CD4-positive, CD25-positive, alpha-beta regulatory T cell (primary cell): ENCODE measurements at places on chromosomes 2 and 18.

DNA sequence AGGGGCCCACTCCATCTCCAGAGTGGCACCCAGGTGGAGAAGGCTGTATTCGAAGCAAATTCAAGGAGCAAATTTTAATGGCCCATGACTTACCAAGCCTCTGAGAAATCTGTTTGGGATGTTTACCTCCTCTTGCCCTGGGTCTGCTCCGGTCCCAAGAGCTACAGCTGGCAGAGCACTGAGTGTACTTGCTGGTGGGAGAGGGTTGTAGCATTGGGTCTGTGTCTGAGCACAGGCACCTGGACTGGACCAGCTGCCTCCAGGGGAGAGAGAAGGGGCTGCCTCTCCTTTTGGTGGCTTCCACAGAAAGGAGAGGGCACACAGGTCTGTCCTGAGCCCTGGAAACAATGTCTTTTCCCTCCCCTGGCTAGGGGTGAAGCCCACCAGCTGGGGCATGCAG, 9.8 kb downstream of the EN1 start:
- no peak for DNase-seq

DNA sequence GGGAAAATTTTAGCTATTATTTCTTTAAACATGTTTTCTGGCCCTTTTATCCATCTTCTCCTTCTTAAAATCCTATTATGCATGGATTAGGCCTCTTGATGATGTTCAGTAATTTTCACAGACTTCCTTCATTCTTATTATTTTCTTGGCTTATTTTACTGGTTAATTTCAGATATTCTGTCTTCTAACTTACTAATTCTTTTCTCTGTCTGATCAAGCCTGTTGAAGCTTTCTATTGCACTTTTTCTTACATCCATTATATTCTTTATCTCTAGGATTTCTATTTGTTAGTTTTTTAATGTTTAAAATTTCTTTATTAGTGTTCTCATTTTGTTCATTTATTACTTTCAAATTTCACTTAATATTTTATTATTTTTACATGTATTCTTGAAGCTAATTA, 105.3 kb upstream of the GALNT13 start:
- DNase-seq: no peak

DNA sequence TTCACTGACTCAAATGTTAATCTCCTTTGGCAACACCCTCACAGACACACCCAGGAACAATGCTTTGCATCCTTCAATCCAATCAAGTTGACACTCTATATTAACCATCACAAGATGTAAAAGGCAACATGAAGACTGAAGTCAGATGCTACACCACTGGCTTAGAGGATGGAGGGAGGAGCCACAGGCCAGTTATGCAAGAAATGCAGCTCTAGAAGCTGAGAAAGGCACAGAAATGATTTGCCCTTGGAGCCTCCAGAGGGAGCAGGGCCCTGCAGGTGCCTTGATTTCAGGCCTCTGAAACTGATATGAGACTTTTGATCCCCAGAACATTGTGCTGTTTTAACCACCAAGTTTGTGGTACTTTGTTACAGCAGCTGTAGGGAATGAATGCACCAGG, 276.3 kb downstream of the KCNS3 start:
- DNase-seq: no peak

GRCh38 chr2:190173392-190173791, 110.9 kb upstream of the MSTN start:
- DNase-seq: no peak

GRCh38 chr2:241808721-241809382, at the start of gene NEU4:
NEU4 (plus strand) TSS chr2:241809193; CDS start chr2:241814485, 5,292 bp downstream.
- DNase-seq: no peak

- no peak for DNase-seq
Measured at GRCh38 chr2:226638576-226638975, 161.0 kb downstream of the IRS1 start.

DNA sequence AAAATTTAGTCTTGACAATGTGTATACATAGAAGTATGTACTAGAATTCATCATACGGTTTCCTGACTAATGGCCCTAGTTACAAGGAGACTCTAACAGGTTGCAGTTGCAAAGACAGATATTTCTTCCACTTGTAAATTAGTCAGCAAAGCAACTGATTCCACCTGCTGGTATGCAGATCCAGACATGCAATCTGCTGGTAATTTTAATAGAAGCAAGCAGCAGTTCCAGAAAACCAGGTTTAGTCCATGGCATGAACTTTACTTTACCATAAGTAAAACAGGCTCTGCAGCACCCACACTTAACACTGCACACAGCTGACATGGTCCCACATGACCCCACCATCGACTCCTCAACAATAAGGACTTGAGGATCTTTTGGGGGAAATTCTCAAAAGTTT, 110.9 kb upstream of the SP3 start:
- DNase-seq: no peak

- no peak for DNase-seq
Measured at GRCh38 chr2:53114582-53114981, 653.0 kb upstream of the CHAC2 start.

GRCh38 chr2:72037261-72037666, 110.4 kb downstream of the CYP26B1 start:
- DNase-seq: no peak

GRCh38 chr2:18123577-18123976, 245.1 kb downstream of the KCNS3 start:
- no peak for DNase-seq

DNA sequence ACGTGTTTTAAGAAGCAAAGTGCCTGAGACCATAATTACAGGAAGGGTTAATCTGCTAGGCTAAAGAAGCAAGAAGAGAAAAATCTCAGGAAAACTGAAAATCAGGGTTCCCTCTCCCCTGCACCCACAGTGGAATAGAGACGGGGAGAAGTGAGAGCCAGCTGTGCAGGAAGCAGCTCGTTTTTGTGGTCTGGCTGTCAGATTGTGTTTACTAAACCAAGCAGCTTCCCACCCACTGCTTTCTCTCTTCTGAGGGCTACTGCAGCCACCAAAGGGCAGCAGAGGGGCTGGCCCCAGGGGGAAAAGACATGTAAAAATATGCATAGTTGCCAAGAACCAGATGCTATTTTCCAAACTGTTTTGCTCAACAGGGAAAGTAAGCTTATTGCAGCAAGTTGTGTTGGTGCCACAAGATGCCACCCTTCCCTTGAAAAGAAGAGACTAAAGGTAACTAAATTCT, 72.6 kb upstream of the THUMPD2 start:
- DNase-seq: no peak

DNA sequence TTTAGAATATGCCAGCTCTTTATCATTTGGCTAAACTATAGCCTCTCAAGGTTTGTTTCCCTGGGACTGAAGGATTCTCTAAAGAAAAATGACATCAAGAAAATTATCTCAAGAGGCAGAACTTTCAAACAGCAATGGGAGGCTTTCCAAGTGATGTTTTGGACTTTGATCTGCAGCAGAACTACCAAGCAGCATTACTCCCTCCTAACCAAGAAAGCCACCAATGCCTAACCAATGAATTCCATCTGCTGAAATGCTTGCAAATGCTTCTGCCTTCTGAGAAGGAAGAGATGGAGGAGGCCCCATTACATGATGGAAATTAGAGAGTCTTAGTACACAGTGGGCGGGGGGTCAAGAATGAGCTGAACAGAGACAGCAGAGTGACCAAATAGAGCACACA, 95.1 kb upstream of the SLC35G4 start:
- no peak for DNase-seq

DNA sequence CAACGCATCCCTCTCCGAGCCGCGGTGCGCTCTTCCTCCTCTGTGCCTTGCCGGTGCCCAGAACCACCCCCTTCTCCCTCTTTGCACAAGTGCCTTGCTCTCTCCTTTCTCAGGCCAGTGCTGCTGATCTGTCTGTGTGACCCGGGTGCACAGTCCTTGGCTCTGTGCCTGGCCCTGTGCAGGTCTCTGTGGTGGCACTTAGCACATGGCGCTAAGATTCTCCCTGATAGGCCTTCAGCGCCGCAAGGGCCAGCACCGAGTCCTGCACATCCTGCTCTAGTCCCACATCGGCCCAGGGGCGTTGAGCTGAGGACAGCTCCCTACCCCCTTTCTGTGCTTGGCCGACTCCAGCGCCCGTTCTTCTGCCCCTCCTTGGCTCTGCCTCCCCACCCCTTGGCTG, 136.1 kb downstream of the NEDD4L start:
- DNase-seq: no peak

DNA sequence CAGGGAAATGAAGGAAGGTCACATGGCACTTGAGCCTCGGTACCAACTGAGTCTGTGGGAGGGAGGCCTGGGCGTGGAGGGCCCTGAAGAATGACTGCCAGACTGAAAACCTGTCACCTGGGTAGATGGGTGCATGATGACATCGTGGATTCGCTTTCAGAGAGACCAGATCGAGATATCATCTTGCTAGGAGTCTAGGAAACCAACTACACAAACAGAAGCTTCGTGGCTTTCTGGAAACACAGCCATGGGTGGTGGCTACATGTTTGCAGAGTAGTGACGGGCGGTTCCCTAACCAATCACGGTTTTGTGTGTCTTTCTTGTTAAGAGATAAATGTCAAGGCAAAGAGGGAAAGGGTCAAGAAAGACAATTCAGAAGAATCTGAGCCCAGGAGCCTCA, 155.0 kb downstream of the EIPR1 start:
- DNase-seq: peak; percentile 62

GRCh38 chr2:75003773-75004172, 45.3 kb downstream of the POLE4 start:
- DNase-seq: no peak

GRCh38 chr2:111126581-111126980, 5.9 kb downstream of the BCL2L11 start:
- no peak for DNase-seq

DNA sequence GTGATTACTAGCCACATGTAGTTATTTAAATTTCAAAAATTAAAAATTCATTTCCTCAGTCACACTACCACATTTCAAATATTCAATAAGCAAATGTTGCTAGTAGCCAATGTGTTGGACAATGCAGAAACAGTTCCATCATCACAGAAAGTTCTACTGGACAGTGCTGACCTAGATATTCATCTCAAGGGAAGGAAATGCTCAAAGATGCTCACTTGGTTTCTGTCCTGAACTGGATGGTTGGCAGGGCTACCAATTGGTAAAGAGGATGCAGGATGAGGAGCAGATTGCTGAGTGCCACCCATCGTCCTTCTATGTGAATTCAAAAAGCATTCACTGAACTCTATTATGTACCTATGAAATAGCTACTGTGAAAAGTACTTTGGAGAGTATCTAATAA, 6.0 kb upstream of the UBXN2A start:
- no peak for DNase-seq
